ENCODE measurements at places on chromosomes 12 and 14.

- DNase-seq, result no peak
Measured at GRCh38 chr14:68730811-68731425, 61.9 kb downstream of the ZFP36L1 start.

- DNase-seq, result no peak
Measured at GRCh38 chr12:1584326-1584725, 10.1 kb downstream of the FBXL14 start.

GRCh38 chr14:52802597-52802996, 11.2 kb upstream of the GNPNAT1 start:
- DNase-seq, result no peak

DNA sequence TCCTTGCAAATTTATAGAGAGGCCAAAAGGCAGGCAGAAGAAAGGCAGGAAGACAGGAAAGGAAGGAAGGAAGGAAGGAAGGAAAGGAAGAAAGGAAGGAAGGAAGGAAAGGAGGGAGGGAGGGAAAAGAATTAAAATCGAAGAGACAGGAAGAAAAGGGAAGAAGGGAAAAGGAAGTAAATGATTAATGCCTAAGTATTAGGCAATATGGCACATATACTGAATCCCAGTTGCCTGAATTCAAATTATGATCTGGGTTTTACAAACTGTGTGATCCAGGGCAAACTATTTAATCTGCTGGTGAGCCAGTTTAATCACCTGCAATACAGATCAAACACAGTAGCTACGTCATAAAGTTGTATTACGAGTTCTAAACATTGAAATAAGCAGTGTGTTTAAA, 983.6 kb downstream of the FLRT2 start:
- no peak for DNase-seq

- no peak for DNase-seq
Measured at GRCh38 chr12:124435806-124436345, 131.5 kb downstream of the NCOR2 start.

DNA sequence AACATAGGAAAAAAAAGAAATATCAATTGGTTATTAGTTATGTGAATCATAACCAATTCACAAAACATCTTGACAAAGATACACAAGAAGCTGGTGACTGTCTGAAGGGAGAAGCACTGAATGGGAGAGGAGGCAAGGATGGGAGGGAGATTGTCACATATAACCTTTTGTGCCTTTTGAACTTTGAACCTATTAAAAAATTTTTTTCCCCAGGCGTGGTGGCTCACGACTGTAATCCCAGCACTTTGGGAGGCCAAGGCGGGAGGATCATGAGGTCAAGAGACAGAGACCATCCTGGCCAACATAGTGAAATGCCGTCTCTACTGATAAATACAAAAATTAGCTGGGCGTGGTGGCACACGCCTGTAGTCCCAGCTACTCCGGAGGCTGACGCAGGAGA, 12.6 kb downstream of the DYNLL1 start:
- no peak for DNase-seq

GRCh38 chr14:57761800-57762199, 104.1 kb downstream of the SLC35F4 start:
- no peak for DNase-seq

GRCh38 chr14:93751946-93752655, 36.2 kb downstream of the PRIMA1 start:
- no peak for DNase-seq

- no peak for DNase-seq
Measured at GRCh38 chr12:110186059-110186458, 61.9 kb downstream of the IFT81 start.

All from esophagus muscularis mucosa (tissue), 4 donors.